Brain (organoid and tissue), 16 donors: ENCODE measurements at places on chromosomes 7 and 10. TPM values are rescaled to one million over a fixed set of nuclear protein-coding genes. Genes with fewer than 3 reads are reported as not detected.

DEPP1 gene
- 33.5 TPM for polyA plus RNA-seq

MAGI2 gene
- polyA plus RNA-seq, result 14.6 TPM

TMEM213 gene
- polyA plus RNA-seq, result not detected

HMX3 gene
- 12.9 TPM for polyA plus RNA-seq

CLRN3 gene
- not detected for polyA plus RNA-seq

MBL2 gene
- polyA plus RNA-seq, result not detected

HOXA5 gene
- 25.3 TPM for polyA plus RNA-seq

DNA sequence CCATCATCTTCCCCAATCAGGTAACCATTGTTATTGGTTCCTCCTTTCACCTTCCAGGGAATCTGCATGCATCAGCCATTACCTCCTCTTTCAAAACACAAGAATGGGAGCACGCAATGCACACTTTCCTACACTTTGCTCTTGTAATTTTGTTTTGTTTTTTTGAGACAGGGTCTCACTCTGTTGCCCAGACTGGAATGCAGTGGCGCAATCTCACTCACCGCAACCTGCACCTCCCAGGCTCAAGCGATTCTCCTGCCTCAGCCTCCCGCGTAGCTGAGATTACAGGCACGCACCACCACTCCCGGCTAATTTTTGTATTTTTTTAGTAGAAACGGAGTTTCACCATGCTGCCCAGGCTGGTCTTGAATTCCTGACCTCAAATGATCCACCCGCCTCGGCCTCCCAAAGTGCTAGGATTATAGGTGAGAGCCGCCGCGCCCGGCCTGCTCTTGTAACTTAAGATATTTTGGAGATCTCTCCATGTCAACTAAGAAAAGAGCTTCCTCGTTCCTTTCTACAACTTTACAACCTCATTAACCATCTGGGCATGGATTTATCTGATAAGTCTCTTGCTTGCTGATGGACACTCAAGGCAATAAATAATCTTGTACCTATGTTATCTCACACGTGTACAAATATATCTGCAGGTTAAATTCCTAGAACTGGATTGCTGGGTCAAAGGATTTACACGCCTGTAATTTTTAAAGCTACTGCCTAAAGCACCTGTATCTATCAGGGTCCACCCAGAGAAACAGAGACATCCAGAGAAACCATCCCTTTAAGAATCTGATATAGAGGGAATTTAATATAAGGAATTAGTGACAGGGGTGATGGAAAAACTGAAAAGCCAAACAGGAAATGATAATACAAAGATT lies 4.2 kb downstream of the CYTH3 start:
- no peak for DNase-seq

- DNase-seq, result peak; percentile 58
Observed at GRCh38 chr10:46022978-46023702, 7.3 kb downstream of the NCOA4 start.

GRCh38 chr10:11444531-11445228 lies 166.8 kb downstream of the USP6NL start:
- DNase-seq, result no peak

DNA sequence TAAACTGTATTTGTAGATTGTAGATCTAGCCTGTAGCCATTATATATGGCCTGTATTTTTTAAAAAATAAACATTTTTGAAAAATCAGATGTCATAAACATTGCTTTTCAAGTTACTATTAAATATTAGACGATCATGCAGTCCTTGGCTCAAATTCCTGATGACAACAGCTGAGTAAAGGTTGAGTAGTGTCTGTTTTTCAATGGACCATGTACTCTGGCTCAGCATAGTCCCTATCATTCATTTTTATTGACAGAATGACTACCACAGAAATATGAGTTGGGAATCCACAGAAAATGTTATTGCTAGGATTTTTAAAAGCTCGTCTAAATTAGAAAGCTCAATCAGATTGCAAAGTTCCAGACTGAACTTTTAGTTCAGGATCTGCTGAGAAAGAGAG lies 145.4 kb downstream of the SORCS1 start:
- DNase-seq, result no peak

DNA sequence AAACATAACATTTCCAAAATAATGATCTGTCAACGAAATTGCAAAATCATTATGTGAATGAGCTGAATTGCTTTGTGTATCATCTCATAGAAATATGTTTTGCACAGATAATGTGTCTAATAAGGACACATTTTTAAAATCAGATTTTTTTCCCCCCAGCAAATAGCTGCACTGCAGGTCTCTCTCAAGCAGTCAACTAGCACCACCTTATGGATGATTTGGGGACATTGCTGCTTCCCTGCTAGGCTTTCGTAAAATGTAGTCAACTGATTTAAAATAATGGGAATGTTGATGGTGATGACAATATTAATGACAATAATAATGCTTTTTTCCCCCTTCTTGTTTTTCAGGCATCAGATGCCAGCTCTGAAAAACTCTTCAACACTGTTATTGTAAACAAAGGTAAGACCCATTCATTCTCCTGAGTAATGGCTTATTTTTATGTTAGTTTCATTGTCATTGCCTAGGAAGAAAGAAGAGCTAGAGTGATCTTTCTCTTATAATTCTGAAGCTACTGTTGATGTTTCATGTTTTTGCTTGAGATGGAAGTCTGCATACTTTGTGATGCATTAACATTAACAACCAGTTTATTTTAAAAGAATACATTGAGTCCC lies 433.6 kb upstream of the GALNT17 start:
- DNase-seq, result peak; percentile 87

- no peak for DNase-seq
Observed at GRCh38 chr7:85310301-85310700, 123.4 kb upstream of the SEMA3D start.

DNA sequence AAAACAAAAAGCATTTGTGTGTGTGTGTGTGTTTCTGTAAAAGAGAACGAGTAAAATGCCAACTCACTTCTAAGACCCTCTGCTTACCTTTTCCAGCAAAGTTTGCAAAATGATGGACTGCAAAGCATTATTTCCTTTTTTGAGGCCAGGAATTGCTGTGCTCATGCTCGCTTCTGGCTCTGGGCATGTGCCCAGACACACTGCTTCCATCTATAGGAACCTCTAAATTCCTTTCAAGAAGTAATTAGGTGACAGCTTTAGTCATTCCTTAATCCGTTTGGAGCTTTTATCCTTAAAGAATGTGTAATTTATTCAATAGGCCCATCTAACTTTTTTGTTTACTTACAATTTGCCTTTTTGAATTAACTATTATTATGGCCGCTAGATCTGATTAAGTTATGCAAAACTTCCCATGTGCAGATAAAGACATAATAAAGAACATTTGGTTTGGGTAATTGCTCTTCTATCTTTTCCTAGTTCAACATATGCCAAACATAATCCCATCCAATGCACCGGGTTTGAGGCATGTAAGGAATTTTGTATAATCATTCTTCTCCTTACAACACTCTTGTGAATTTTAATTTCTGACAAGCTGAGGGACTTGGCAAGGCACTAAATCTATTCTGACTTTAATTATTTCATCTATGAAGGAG lies 34.7 kb downstream of the A1CF start:
- peak; percentile 52 for DNase-seq

DNA sequence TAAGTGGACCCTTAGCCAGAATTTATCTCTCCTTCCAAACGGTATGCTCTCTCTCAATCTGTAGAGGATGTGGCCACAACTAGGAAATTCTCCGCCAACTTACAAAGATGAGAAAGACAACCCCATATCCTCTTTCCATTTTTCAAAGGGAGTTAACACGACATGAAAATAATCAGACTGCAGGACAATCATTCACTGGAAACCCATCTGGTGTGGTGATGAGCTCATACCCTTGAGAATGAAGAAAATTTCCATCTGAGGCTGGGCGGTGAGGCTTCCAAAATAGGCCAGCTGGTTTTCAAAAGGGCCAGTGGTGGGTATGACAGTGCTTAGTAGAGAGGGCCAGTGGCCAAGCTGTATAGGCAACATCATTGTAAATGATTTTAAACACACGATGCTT lies 369.6 kb downstream of the FRMD4A start:
- DNase-seq, result no peak

GRCh38 chr10:78979938-78980337 lies 88.8 kb upstream of the ZMIZ1 start:
- no peak for DNase-seq

- no peak for DNase-seq
Observed at GRCh38 chr7:77181734-77182133, 17.9 kb downstream of the FGL2 start.

GRCh38 chr7:40541336-40541735 lies 406.5 kb downstream of the SUGCT start:
- no peak for DNase-seq

DNA sequence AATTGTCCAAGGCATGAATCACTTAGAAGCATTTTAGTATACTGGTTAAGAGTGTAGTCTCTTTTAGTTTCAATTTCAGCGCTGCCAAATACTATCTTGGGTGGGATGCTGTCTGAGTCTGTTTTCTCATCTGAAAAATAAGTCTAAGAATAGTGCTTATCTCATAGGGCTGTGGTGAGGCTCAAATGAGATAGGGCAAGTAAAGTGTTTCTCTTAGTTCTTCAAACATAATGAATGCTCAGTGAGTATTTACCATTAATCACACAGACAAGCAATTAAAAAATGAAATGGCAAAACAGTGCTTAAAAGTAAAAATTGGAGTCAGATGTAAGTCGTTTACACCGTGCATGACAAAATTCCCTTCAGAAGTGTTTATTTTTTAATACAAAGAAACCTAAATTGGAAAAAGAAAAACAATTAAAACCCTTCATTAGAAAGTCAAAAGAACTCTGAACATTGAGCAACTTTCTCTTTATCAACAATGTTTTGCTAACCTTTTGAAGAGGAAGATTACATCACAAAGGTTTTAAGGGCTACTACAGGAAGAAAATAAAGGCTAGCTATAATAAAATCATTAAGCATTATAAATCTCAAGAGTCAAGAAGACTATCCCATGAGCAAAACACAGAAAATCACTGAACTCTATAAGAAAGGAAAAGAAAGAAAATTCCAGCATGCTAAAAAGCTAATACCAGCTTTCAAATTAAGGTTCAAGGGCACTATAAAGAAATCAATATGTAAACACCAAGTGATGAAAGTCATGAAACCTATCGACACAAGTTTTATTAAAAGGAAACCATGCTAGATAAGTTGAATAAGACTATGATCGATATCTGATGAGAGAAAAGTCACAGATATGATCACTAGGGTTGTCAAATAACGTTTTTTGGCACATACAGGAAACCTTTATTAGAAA lies 45.6 kb upstream of the C1GALT1 start:
- no peak for DNase-seq

GRCh38 chr10:119025336-119025735 lies 4.2 kb upstream of the NANOS1 start:
- peak; percentile 27 for DNase-seq

DNA sequence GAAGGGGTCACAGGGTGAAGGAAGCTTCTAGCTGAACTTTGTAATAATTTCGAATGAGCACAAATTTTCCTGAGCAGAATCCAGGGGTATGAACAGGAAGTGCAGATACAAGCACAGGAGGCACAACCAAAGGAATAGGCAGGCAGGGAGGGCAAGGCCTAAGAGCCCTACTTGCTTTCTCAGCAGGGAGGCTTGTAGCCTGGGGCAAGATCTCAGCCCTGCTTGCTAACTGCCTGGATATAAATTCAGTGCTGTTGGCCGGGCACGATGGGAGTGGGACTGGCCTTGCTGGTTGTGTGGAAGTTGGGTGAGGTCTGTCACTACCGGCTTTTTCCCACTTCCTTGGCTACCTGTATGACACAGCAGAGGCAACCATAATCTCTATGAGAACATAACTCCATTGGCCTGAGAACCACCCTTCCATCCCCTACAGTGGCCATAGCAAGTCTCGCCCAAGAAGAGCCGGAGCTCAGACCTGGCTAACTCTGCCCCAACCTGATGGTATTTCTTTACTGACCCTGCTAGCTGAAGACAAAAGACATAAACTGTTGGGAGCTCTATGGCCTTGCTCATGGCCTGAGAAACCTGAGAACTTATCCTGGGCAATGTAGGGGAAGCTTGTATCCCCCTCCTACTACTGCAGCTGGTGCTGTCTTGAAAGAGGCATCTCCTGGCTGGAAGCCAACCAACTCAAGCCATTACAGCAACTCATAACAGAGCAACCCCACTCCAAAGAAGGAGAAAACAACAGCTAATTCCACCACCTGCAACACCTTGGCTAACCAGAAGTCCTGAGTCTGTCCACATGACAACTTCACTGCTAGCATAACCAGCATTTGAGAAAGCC lies 27.6 kb downstream of the CLDN12 start:
- no peak for DNase-seq

DNA sequence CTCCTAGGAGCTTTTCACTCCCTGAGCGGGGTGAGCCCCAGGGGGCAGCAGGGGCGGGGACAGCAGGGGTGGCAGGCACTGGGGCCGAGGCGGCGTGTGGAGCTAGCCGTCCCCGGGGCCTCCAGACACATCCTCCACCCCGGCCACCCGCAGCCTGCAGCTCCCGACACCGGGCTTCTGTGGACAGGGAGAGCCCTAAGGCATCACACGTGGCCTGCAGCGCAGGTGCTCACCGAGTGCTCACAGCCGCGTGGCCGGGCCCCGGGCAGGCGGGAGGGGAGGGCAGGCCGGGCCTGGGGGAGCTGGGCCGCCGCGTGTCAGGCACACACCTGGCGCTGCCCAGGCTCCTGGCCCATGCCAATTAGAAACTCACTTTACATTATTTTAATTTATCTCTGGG lies 51.4 kb downstream of the MICALL2 start:
- DNase-seq, result no peak

DNA sequence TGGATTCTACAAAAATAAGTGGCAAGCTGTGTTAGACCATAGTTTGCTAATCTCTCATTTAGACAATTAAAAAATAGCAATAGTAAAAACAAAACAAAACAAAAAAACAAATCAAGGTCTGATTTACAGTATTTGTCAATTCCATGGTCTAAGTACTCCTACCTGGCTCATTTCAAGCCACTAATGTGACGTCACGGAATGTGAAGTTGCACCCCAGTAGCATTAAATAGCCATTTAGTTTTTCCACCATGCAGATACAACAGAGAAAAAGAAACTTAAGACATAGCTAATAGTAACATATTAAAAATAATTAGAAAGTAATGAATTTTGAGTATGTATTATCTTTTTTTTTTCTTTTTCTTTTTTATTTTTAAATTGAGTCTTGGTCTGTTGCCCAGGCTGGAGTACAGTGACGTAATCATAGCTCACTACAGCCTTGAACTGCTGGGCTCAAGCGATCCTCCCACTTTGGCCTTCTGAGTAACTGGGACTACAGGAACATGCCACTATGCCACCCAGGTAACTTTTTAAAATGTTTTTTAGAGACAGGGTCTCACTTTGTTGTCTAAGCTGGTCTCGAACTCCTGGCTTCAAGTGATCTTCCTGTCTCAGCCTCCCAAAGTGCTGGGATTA lies 101.2 kb downstream of the MKX start:
- DNase-seq, result no peak

GRCh38 chr10:6215683-6216484 lies 13.2 kb downstream of the PFKFB3 start:
- no peak for DNase-seq

- no peak for DNase-seq
Observed at GRCh38 chr7:47357863-47358262, 224.0 kb downstream of the TNS3 start.
